Suppressor macrophage treated with lipopolysaccharide for 1 hour (primary cell): ENCODE measurements at places on chromosomes 4 and X.

GRCh38 chr4:73599182-73599581 lies 21.1 kb downstream of the RASSF6 start:
- no peak for DNase-seq

DNA sequence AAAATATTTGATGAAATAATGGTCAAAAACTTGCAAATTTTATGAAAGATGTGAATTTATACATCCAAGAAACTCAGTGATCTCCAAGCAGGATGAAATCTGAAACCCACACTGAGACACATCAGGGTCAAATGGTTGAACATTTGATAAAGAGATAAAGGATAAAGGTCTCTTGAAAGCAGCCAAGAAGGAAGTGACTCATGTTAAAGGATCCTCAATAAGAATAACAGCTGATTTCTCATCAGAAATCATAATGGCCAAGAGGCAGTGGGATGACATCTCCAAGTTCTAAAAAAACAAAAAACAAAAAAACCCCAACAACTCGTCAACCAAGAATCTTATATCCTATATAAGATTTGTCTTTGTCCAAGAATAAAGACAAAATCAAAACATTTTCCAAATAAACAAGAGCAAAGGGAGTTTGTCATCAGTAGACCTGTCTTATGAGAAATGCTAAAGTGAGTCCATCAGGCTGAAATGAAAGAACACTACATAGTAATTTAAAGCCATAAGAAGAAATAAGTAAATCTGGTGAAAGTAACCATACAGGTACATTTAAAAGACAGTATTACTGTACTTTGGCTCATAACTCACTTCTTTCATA lies 121.7 kb downstream of the PDS5A start:
- DNase-seq, result no peak

DNA sequence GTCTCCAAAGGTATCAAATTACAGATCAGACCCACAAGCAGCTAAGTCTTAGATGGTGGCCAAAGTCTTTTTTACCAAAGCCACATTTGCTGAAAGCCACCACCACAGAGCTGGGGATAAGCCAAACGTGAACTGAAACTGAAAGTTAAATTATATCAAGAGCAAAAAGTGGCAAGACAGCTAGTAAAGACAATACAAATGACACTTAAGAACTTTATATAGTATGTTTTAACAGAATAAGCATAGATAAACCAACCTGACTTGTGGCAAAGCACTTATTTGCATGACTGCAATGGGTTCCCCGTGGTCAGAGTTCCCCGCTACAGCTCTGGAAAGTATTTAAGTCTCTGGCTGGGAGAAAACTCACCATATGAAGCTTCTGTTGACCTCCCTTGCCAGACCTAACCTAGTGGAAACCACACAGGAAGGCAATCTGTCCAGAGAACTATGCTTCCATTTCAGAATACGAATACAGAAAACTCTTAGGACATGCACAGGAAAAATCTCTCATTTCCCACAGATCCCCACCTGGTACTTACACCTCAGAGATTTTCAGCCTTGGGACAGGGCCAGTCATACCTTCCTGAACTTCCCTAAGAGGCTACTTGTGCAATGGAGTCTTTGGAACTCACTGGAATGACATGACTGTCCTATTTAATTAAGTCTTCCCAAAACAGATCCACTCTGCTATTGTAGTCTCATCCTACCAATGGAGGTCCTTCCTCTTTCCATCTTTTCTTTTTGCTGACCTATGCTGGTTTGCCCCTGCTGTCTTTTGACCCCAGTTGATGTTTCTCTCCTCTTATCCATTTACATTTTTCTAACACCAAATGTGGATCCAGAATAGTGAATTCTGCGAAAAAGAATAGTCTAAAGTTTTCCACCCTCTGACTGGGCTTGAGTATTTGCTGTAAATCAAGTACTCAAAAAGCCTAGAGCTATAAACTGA lies 225.1 kb downstream of the NR3C2 start:
- DNase-seq, result peak; percentile 17

GRCh38 chr4:52946855-52947254 lies 84.7 kb downstream of the RASL11B start:
- DNase-seq, result no peak

DNA sequence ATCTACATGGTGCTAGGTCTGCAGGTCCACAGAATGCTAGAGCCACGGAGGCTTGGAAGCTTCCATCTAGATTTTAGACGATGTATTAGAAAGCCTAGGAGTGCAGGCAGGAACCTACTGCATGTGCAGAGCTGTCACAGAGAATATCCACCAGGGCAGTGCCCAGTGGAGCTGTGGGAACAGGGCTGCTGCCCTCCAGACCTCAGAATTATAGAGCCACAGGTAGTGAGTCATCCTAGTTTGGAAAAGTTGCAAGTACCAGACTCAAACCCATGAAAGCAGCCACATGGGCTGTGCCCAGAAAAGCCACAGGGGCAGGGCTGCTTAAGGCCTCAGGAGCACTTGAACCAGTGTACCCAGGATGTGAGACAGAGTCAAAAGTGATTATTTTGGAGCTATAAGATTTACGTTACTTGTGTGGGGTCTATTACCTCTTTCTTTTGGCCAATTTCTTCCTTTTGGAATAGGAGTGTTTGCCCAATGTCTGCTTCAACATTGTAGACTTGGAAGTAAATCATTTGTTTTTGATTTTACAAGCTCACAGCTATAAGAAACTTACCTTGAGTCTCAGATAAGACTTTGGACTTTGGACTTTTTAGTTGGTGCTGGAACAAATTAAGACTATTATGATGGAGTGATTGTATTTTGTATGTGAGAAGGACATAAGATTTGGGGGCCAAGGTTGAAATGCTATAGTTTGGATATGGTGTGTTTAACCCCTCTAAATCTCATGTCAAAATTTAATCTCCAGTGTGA lies 143.5 kb upstream of the CHRDL1 start:
- DNase-seq, result no peak

DNA sequence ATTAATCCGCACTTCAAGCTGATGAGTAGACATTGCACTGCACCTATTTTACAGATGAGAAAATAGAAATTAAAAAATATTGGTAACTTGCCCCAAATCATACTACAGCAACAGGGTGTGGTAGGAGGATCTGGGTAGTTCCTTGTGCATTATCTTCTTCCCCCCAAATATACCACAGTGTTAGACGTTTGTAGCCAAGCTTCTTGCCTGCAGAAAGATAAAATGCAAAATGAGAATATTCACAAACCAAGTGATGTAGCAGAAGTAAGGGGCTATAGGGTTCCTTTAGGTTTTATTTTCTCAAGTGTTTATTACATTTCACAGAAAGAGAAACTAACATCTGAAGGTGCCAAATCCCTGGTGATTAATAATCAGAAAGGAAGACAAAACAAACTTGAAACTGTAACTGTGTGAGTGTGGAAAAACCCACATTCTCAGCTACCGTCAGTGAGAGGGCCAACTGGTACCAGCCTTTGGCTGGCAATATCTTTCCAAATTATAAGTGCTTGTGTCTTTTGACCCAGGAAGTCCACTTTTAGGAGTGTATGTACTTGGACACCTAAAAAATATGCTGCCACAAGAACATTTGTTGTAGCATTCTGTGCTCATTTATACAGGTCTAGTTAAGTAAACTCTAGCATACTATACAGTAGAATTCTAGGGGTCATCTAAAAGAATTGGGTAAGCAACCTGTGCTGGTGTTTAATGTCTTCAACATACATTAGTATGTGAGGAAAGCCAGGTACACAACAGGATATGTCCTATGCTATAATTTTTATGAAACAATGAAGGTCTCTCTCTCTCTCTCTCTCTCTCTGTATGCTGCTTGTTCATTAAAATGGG lies 6.7 kb upstream of the CD38 start:
- DNase-seq, result peak; percentile 83

DNA sequence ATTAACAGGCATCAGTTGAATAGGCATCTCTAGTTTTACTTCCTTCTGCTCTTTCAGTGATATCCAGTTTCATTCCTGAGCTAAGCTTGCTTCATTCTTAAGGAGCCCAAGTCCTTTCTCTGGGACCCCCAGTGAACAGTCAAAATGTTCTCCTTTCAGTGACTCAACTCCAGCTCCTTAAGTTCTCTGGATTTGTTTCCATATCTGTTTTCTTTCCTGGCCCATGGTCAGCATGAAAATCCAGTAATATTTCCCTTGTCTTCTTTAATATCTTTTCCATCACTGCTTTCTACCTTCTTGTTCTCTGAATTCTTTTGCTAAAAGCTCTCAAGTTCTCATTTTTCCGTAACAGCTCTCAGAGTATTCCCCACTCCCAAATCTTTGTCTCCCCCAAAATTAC lies 25.5 kb downstream of the ADGRL3 start:
- DNase-seq, result no peak

GRCh38 chrX:392575-392846 lies 5.8 kb upstream of the PPP2R3B start:
- no peak for DNase-seq

GRCh38 chrX:153970357-153971123 lies 1.1 kb downstream of the HCFC1 start:
- DNase-seq, result no peak

- DNase-seq, result peak; percentile 57
Observed at GRCh38 chr4:107818301-107818910, 6.3 kb upstream of the SGMS2 start.

DNA sequence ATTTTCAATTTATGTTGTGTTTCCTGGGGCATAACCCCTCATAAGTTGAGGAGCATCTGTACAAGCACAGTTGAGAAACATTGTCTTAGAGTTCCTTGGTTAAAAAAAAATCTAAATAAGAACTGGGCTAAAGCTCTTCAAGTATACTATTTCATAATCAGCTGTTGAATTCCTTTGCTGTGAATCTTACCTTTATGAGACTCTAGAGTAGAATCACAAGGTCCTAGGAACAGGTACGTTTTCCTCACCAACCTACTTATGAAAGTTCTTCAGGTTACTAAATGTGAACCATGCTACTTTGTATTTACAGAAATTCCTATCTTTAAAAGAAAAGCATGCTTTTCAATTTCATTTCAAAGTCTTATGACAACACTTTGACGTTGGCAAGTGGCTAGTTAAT lies 20.9 kb upstream of the SOD3 start:
- DNase-seq, result no peak

- DNase-seq, result no peak
Observed at GRCh38 chr4:76757418-76757939, 140.5 kb downstream of the SOWAHB start.

GRCh38 chrX:117038918-117039440 lies 576.2 kb upstream of the CT83 start:
- no peak for DNase-seq

DNA sequence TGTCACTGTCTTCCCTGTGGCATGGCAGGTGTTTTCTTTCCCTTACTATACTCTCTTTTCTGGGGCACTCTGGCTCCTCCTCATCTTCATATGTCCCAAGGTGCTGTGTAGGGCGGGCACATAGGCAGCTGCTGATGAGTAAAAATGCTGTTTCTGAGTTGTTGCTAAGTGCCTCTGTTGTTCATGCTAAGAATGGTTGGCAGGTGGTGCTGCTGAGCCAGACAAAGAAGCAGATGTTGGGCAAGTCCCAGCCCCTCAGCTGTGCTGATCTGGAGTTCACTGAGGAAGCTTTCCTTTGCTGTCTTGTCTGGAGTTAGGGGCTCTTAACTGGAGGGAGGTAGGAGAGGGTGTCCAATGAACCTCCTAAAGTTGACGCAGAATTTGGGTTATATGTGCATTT lies 40.6 kb downstream of the HADH start:
- peak; percentile 38 for DNase-seq

DNA sequence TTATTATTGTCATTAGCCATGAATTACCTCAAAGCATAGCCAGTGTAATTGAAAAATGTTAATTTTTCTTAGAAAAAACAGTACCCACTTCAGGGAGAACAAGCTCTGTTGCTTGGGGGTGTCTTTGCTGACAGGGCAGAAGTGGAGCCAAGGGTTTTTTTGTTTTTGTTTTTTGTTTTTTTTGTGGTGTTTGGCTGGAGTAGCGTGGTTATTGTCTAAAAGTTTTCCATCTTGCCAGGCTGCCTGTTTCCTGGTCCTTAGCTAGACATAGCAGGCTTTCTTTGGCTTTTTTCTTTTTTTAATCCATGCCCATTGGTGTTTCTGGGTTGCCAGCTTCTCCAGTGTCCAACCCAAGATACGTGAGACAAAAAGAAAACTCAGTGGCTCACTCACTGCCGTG lies 61.5 kb downstream of the CASP3 start:
- DNase-seq, result no peak

GRCh38 chrX:108199691-108200090 lies 108.1 kb downstream of the ATG4A start:
- DNase-seq, result peak; percentile 17

GRCh38 chr4:33080275-33080674 lies 2360.1 kb downstream of the PCDH7 start:
- no peak for DNase-seq

GRCh38 chr4:76694056-76694455 lies 203.9 kb downstream of the SOWAHB start:
- no peak for DNase-seq

DNA sequence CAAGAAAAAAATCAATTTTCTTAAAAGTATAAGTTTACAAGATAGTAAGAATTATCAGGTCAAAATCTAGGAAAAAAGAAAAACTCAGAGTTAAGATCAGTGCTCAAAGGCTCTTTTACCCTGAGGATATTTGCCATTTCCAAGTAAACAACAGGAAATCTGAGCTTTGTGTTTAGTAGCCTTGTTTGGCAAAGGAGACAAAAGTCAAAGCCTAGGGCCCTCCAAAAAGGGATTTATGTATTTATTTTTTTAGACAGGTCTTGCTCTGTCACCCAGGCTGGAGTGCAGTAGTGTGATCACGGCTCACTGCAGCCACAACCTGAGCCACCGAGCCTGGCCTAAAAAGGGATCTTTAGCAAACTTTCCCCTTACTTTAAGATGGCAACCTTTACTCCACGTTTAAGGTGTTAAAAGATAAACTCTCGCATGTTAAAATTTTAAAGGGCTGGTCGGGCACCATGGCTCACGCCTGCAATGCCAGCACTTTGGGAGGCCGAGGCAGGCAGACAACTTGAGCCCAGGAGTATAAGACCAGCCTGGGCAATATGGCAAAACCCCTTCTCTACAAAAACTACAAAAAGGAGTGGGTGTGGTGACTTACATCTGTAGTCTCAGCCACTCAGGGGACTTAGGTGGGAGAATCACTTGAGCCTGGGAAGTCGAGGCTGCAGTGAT lies 21.3 kb upstream of the OPHN1 start:
- DNase-seq, result no peak

GRCh38 chrX:103407776-103408175 lies 31.4 kb downstream of the BEX3 start:
- no peak for DNase-seq

DNA sequence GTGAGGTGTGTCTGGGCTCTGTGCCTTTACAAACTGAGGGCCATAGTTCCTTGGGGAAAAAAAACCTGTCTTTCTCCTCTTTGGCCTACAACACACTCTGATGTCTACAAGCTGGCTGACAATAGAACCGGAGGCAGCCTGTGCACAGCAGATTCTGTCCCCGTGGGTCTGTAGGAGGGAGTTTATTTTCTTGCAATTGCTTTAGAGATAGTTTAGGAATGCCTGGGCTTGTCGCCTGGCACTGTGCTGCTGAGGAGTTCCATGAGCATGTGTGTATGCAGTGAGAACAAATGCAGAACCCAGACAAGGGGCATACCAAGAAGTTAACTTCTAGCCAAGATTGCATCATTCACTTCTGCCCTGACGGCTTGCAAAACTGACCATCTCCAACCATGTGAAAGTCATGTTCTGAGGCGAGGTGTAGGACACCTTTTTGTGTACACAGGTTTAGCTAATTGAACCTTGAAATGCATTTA lies 54.1 kb downstream of the CCNI start:
- DNase-seq, result no peak
